GM19239 (cell line): ENCODE measurements at places on chromosomes 4 and X.

DNA sequence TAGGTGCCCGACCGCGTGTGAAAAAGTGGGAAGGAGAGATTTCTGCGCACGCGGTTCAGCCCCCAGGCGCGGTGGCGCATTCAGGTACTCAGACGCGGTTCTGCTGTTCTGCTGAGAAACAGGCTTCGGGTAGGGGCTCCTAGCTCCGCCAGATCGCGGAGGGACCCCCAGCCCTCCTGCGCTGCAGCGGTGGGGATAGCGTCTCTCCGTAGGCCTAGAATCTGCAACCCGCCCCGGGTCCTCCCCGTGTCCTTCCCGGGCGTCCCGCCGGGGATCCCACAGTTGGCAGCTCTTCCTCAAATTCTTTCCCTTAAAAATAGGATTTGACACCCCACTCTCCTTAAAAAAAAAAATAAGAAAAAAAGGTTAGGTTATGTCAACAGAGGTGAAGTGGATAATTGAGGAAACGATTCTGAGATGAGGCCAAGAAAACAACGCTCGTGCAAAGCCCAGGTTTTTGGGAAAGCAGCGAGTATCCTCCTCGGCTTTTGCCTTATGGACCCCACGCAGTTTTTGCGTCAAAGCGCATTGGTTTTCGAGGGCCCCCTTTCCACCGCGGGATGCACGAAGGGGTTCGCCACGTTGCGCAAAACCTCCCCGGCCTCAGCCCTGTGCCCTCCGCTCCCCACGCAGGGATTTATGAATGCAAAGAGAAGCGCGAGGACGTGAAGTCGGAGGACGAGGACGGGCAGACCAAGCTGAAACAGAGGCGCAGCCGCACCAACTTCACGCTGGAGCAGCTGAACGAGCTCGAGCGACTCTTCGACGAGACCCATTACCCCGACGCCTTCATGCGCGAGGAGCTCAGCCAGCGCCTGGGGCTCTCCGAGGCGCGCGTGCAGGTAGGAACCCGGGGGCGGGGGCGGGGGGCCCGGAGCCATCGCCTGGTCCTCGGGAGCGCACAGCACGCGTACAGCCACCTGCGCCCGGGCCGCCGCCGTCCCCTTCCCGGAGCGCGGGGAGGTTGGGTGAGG, 3.7 kb downstream of the SHOX start:
- DNase-seq = no peak

DNA sequence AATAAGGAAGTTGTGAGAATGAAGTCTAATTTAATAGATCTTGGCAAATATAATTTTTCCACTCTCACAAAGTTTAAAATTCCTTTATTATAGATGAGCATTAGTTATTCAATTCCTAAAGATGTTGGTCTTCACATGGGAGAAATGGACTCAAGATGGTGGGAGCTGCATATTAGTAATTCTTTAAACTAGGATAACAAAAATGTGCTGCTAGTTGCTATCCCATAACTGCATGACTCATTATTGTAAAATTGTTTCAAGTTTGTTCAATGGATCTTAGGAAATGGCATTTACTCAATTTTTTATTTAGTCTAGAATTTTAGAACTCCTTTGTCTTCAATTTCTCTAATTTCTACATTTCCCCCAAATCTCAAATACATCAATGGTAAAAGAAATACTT, 155.8 kb downstream of the ATP10D start:
- no peak for DNase-seq

- no peak for DNase-seq
Observed at GRCh38 chr4:41420541-41420940, 117.4 kb upstream of the LIMCH1 start.

DNA sequence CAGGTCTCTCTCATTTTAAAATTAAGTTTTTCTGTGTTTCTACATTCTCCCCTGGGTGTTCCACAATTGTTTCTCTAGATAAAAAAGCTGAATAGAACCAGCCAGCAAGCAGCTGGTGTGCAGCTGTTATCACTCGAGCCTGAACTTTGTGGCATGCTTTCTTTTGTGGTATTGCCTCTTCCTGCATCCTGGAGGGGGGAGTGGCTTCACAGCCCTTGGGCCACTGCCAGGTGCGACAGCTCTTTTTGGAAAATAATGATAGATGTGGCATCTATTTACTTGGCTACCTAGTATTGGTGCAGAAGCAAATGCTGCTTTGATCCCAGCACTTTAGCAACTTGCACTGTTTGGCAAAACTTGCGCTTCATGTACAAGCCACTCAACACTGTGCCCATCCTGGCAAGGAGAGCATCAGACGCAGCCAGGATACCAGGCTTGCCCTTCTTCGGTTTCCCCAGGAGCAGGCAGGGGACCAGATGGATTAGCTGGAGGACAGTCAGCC, 69.4 kb downstream of the HMGB2 start:
- DNase-seq = no peak

- DNase-seq = no peak
Observed at GRCh38 chr4:36304138-36304681, 22.8 kb downstream of the DTHD1 start.

DNA sequence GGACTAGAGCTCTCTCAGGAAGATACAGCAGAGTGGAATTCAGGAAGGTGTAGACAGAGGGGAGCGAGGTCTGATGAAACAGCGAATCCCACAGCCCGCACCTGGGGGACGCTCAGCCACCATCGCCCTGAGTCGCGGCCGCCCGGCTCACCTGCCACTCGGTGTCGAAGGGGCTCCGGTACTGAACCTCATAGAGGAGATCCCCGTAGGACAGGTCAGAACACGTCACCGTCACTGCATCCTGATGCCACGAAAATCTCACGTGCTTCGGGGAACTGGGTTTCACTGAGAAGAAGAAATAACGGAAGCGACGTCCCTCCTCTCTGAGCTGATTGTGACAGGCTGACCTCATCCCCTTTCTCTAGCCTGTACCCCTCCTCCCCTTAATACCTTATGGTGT, 10.2 kb downstream of the CRLF2 start:
- no peak for DNase-seq

DNA sequence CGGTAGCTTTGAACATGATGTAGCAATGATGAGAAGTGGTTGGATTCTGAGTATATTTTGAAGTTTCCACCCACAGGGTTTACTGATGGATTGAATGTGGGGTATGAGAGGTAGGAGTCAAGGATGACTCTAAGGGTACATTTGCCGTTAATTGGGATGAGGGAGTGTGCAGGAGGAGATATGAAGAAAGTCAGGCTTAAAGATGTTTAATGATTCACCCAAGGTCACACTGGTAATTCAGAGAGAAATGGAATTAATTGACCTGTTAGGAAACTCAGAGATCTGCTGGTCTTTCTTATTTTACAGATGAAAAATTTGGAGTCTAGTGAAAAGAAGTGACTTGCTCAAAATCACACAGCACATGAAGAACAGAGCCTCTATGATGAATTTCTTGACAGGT, 390.7 kb downstream of the GBA3 start:
- DNase-seq = no peak

DNA sequence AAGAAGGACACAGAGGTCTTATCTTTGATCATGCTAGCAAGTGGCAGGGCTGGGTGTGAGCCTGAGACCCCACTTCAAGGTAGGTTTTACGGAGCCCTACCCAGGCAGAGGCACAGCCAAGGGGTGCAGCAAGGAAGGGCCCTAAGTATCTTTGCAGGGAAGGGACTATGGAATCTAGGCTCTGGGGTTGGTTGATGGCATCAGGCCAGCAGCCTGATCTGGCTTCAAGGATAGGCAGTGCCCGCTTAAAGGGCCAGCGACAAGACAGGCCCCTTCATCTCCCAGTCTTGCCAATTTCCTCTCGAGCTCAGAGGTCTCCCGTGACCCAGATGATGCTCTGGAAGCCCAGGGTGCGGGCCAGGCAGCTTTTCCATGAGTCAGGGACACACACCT, 5.8 kb downstream of the ABLIM2 start:
- DNase-seq = no peak

DNA sequence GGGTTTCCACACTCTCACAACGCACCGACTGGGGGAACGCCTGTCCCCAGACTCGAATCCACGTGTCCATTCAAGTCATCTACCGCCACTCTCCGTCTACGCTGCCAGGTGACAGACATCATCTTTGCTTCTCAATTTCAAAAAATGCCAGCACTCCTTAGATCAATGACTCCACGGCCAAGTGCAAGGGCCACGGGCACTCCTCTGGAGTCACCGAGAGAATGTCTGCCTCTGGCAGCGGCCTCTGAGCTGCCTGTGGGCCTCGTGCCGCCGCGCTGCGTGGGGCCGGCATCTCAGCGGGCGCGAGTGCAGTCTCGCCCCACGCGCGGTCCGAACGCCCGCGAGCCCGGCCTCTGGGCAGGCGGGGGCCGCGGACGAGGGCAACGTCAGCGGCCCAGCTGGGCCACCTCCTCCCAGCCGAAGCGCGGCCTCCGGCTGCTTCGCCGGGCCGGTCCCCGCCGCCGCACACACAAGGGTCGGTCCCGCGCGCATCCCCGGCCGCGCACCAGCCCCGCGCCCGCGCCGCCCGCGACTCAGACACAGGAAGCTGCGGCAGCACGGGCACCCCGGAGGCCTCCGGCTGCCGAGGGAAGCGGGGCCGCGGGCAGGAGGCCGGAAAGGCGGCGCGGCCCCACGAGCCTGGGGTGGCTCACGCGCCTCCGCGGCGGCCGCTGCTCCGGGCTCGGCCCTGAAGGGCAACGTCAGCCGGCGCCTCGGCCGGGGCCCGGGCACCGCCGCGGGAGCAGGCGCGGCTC, 450 bp downstream of the ACSL1 start:
- DNase-seq = no peak

DNA sequence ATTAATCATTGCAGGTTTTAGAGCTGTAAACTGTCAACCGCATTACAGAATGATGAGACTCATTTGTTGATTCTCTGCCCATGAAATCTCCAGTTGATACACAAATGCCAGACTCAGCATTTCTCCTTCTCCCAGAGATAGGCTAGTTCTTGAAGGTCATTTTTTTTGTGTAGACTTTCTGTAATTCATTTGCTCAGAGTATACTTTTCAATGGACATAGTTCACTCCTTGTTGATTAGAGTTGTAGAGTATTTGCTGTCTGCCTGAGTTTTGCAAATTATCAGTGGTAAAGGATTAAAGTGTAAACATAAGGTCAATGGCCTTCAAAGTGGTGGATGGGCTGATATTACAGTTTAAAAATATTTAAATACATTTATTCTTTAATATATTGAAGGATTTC, 15.2 kb upstream of the ALB start:
- DNase-seq = no peak

GRCh38 chr4:37430718-37431416, 186.3 kb downstream of the NWD2 start:
- no peak for DNase-seq

DNA sequence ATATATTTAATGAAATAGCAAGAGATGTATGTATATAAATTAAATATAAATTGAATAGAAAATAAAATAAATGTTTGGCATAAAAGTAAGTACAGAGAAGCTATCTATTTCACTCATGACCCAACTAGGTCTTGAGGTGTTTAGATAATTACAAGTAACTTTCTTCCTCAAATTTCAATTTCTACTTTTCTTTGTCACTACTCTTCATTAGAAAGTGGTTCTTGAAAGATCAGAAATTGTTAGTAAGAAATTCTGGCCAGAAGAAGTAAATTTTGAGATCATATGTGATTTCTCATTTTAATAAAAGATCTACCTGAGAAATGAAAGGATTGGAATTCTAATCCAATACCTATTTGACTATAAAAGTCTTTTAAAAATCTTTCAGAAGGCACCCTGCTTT, 126.9 kb downstream of the BTC start:
- DNase-seq = no peak

DNA sequence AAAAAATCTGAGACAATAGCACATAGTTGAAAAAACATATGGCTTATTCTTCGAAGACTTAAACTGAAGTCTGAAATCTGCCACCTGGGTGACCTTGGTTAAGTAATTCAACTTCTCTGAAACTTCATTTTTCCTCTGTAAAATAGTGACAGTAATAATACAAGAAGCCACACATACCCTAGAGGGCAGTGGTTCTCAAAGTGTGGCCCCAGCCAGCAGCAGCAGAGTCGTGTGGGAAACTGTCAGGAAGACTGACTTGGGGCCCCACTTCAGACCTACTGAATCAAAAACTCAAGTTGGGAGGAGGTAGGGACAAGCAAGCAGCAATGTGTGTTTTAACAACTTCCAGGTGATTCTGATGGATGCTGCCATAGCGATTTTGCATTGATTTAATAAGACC, 249.9 kb downstream of the HNRNPD start:
- DNase-seq = no peak

GRCh38 chr4:154014407-154015321, 225.8 kb upstream of the SFRP2 start:
- DNase-seq = no peak

GRCh38 chrX:138191998-138192397, 519.5 kb downstream of the FGF13 start:
- DNase-seq = no peak

GRCh38 chr4:96183611-96184010, 343.7 kb downstream of the PDHA2 start:
- DNase-seq = no peak

- no peak for DNase-seq
Observed at GRCh38 chr4:122218762-122219161, 66.6 kb downstream of the BLTP1 start.
